ENCODE measurements at places on chromosomes 6 and 20. TPM values are rescaled to one million over a fixed set of nuclear protein-coding genes. Genes with fewer than 3 reads are reported as not detected.

- no peak for DNase-seq
Observed at GRCh38 chr20:36339646-36340592, 33.8 kb downstream of the DLGAP4 start.

CRYBG1 gene
- 18.2 TPM for total RNA-seq

DNA sequence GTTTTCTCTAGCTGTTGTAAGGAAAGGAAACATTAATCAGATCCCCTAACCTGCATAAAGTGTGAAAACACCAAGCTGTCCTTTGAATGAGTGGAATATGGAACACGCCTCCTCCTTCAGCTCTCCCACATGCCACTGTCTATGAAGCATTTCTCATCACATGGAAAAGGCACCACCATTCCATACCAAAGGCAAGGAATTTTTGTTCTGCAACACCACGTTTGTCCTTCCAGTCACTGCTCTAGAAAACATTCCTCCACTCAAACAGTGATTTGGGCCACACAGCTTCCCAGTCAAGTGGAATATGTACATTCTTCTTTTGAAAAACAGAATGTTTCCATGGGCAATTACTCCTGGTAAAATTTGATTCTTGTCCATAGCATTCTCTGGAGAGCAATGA, 120.1 kb downstream of the OPRM1 start:
- no peak for DNase-seq

FRK gene
- 24.3 TPM for total RNA-seq

DNA sequence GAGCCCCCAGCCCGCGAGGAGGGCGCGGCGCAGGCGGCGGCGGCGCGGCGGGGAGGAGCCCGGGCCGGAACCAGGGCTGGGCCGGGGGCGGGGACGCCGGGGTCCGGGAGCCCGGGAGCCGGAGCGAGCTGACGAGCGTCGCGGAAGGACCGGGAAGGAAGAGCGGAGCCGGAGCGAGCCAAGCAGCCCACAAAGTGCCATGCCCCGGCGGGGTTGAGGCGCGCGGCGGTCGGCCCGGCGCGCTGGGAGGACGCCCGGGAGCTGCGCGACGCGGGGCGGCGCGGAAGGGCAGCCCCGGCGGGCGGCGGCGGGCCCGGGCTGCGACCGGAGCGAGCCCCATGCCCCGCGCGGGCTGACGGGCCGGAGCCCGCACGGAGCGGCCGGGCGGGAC, 289 bp downstream of the FOXP4 start:
- no peak for DNase-seq

OPN5 gene
- total RNA-seq = not detected

UNC5CL gene
- 26.4 TPM for total RNA-seq

GRCh38 chr6:17093686-17094085, 8.2 kb upstream of the STMND1 start:
- no peak for DNase-seq

- DNase-seq = no peak
Observed at GRCh38 chr6:111603685-111604084, 2.0 kb downstream of the TRAF3IP2 start.

GRCh38 chr6:139433631-139434419, 59.4 kb upstream of the CITED2 start:
- no peak for DNase-seq

DNA sequence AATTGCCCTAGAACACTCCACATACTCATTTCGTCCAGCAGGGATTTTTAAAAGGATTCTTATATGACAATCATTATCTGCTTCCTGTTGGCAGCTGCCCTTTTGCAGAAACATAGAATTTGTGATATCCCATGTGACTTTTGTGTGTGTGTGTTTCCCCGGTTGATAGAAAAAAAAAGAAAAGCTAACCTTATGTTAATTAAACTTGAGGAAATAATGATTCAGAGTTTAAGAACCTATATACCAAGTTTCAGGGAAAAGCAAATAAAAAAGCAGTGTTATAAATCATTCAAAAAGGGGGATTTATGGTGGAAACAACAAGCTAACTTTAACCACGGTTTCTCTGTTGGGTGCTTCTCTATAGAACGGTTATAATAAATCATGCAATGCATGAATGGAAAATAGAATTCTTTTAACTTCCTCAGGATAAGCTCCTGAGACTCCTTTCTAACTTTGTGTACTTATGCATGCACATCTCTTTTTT, 826.9 kb upstream of the EYS start:
- DNase-seq = no peak

RNF182 gene
- 0.14 TPM for total RNA-seq

- DNase-seq = no peak
Observed at GRCh38 chr6:2651536-2651935, 99.2 kb downstream of the MYLK4 start.

- DNase-seq = no peak
Observed at GRCh38 chr6:54083287-54083686, 28.0 kb upstream of the MLIP start.
